ENCODE measurements at places on chromosomes 6 and 20.
A peak's percentile ranks its signal among the peaks of the same experiment; 100 is the strongest.

GRCh38 chr6:30441171-30441570 lies 48.1 kb upstream of the HLA-E start:
- DNase-seq = no peak

GRCh38 chr20:17465236-17465635 lies 65.9 kb downstream of the BFSP1 start:
- no peak for DNase-seq

DNA sequence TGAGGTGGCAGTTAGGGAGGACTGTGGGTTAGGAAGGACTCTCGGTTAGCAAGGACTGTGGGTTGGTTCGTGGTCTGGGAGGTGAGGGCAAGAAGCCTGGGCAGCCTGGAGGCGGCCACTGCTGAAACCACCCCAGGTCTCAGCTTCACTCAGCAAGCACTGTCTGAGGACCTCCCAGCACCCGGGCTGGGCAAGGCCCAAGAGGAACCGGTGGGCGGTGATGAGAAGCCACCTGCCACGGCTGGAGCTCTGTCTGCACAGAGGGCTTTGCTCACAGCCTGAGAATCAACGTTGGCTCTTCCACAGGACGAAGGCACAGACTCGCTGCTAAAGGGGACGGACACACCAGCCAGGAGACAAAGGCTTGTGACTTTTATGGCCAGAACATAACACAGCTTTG lies 69.3 kb downstream of the DACT2 start:
- DNase-seq = no peak

DNA sequence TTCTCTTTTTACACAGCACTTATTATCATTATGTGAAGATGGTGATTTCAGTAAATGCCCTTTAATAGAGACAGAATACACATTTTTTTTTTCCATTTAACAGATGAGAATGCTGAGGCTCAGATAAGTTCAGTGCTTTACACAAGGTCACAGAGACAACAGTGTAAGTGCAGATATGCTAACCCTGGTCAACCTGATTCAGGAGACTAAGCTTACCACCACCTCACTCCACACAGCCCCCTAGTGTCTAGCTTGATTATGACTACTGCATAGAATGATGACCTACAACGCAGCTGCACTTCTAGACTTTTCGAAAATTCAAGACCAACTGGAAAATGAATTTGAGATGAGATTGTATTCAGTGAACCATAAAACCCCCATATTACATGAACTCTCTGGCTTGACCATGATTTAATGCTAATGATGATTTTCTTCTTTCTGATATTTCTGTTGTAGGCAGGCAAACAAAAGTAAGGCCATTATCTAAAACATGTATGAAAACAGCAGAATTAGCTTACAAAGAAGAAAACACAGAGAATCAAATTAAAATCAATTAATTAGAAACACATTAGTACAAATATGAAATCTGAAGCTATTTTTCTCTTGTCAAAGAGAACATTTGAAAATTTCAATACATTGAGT lies 212.1 kb upstream of the PHACTR1 start:
- DNase-seq = no peak

- DNase-seq = peak; percentile 83
Measured at GRCh38 chr6:136405420-136406029, 115.9 kb upstream of the BCLAF1 start.

DNA sequence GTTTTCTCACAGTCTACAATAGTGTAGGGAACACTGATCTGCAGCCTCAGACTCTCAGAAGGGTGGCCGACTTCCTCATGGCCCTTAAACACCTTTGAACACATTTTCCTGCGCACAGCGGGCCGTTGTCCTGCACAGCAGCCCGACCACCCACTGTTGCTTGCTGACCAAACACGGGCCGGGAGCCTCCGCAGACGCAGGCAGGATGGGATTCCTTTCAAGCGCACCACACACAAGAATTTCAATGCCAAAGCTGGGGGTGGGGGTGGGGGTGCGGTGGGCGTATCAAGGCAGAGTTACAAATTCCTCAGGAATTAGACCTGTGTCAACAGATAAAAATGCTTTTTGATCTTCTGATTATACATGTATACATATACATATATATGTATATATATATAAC lies 74.5 kb downstream of the HUS1B start:
- no peak for DNase-seq

DNA sequence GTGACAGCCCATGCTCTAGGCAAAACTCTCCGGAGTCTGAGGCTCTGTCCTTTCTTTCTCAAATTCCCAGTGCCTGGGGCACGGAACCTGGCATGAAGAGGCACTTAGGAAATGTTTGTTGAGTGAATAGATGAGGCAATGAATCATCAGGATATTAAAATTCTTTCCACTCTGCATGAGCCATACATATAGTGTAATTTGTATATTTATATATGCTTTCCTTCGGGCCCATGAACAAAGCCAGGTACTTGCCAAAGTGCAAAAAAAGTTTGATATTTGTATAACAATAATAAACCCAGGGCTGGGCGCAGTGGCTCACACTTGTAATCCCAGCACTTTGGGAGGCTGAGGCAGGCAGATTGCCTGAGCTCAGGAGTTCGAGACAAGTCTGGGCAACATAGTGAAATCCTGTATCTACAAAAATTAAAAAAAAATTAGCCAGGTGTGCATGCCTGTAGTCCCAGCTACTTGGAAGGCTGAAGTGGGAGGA lies 212.3 kb upstream of the ZNF217 start:
- no peak for DNase-seq

DNA sequence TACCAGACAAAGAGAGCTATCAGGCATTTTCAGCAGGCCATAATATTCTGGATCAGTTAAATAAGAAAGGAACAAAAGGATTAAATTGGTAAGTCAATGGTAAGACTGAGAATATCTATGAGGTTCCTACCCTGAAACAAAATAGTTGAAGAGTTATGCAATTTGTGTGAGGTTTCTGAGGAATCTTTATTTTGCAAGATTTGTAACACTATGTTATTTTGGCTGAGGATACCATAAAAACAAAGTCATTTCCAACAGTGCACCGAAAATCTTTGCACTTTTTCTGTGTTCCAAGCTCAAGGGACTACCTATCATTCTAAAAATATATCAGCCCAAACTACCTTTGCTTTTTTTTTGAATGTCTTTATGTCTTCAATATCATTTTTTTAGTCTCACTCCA lies 383.3 kb upstream of the CITED2 start:
- no peak for DNase-seq

GRCh38 chr6:138817799-138818198 lies 21.9 kb downstream of the ECT2L start:
- DNase-seq = no peak

- no peak for DNase-seq
Measured at GRCh38 chr6:23823421-23823820, 302.6 kb upstream of the NRSN1 start.

DNA sequence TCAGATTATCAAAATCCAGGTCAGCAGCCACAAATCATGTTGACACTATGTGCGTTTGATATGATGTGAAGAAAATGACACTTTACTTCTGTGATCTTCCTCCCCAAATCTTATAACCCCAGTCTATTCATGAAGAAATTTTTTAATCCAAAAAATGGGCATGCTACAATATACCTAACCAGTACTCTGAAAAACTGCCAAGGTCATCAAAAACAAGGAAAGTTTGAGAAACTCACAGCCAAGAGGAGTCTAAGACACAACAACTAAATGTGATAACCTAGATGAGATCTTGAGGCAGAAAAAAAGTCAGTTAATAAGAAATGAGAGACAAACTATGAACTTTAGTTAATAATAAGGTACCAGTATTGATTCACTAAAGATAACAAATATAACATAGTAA lies 200.6 kb upstream of the IRAK1BP1 start:
- no peak for DNase-seq

- DNase-seq = no peak
Measured at GRCh38 chr20:36308986-36309385, 2.8 kb downstream of the DLGAP4 start.

DNA sequence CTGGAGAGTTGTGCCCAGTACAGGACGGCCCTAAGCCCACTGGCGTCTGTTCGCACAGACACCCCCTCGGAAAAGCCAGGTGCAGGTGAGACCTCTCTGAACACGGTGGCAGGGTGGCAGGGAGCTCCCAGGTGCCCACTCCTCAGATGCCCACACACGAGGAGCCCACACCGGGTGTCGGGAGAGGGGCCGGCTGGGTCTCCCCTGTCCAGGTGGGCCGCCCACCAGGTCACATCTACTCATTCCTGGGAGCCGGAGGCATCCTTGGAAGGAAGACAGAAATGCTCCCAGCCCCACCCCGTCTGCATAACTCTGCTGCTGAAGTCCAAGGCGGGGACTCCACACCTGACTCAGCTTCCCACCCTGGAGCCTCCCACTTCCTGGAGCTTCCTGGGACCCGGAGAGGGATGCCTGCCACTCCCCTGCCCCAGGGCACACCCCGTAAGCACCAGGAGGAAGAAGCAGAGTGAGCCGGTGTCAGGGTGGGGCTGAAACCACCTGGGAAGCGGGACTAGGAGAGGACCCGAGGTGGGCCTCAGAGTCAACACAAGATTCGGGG lies 2.5 kb downstream of the SRMS start:
- no peak for DNase-seq

DNA sequence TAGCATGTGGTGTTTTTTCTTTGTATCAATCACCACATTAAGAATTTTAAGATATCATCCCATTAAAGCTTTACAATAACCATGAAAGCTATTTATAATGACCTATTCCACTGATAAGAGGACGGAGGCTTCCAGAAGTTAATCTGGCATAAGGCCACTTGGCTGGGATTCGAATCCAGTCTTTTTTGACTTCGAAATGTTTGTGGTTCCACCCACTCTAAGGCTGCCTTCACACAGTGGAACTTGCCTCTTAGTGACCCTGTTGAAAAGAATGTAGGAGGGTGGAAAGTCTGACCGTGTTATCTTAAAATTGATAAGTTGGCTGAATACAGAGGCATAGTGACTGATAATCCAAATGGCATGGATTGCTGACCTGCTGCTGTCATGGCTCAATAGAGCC lies 959.7 kb downstream of the KIF16B start:
- DNase-seq = no peak

GRCh38 chr6:145274083-145274482 lies 461.2 kb downstream of the EPM2A start:
- DNase-seq = no peak

DNA sequence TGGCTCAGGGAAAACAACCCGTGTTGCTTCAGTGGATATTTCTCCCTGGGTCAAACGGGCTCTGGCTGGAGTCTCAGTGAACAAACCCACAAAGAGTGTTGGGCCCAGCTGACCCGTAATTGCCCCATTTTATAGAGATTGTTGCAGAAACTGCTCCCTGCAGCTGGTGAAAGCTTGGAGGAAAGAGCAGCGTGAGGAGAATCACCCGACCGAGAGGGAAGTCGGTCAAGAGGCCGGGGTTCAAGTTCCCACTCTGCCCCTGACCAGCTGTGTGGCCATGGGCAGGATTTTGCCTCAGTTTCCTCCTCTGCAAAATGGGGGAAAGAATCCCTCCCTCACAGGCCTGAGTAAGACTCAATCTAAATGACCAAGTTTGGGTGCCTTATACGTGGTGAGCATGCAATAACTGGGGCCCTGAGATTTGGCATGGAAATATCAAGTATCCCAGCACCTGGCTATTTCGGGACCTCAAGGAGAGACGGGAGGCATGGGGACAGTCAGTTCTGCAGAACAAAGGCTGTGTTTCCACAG lies 1.7 kb upstream of the TGM2 start:
- DNase-seq = peak; percentile 55

DNA sequence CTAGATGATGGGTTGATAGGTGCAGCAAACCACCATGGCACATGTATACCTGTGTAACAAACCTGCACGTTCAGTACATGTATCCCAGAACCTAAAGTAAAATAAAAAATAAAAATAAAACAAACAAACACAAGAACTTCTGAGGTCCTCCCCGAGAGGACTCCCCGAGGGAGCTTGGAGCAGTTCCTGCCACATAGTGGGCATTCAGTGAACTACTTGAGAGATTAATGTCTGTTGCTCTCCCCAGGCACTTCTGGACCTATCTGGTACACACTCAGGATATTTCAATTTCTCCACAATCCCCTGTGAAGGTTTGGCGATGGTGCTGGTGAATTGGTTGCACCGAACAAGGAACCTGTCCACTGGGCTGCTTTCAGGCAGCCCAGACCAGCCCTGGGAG lies 311.2 kb downstream of the ESR1 start:
- DNase-seq = no peak

GRCh38 chr6:110250058-110250457 lies 69.8 kb downstream of the CDC40 start:
- no peak for DNase-seq

DNA sequence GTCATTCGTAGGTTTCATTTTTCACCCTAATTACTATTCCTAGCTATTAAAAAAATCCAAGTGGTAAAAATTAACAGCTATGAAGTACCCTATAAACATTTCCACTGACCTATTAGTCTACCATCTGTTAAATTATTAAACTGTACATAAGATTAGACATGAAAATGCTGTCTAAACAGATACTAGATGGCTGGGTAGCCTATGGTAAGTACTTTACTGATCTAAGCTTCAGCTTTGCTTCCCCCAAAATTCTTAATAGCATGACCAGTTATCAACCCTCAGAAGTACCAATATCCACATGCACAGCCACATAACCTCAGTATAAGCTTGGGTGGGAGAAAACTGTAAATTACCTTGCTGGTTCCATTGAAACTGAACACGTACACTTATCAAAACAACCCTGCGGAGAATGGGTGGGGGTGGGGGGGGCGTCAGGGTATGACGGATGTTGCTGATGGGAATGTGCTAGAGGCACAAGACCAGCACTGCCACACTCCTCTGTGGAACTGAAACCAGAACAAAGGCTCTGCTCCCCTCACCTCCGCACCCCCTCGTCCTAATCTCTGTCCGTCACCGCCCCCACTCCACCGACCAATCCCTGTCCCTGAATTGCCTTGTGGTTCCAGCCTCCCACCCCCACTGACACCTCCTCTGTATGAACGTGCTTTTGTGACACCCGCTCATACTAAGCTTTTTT lies 45.3 kb downstream of the B4GALT5 start:
- DNase-seq = peak; percentile 78

DNA sequence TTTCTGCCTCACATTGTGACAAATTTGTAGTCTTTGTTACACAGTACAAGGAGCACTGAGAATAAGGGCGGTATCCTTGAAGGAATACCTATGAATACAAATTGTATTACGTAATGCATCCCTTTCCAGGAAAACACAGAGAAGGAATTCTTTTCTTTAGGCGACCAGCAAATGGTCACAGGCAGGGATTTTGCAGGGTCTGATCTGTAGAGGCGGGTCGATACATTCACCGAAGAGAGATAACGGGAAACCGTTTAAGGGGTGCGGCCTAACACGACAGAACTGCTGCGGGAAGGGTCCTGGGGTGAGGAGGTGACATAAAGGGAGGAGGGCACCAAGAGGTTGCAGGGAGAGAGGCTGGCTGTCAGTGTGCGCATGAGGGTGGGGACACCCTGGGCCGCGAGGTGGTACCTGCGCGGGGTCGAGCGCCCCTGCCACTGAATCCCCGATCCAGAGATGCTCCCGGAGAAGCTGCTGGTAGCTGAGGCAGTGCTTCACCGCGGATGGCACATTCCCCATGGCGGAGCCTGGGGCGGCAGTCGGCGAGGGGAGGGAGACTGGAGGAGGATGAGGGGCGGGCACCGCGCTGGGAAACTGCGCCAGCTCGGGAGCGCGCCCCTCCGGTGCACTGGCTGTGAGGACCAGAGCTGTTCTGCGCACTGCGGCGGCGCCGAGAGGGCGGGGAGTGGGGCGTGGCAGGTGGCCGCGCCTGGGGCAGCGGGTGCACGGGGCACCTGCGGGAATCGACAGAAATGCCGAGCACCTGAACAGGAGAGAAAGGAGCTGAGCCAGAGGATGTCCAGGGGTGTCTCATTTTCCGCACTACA lies at the start of gene HMGCLL1:
HMGCLL1 (minus strand) TSS at position 656 of the 827 bp plus-strand sequence; CDS start at position 519, 137 bp downstream.
- no peak for DNase-seq
